Upper lobe of left lung (tissue), 6 donors: ENCODE measurements at places on chromosomes 11 and 22.

DNA sequence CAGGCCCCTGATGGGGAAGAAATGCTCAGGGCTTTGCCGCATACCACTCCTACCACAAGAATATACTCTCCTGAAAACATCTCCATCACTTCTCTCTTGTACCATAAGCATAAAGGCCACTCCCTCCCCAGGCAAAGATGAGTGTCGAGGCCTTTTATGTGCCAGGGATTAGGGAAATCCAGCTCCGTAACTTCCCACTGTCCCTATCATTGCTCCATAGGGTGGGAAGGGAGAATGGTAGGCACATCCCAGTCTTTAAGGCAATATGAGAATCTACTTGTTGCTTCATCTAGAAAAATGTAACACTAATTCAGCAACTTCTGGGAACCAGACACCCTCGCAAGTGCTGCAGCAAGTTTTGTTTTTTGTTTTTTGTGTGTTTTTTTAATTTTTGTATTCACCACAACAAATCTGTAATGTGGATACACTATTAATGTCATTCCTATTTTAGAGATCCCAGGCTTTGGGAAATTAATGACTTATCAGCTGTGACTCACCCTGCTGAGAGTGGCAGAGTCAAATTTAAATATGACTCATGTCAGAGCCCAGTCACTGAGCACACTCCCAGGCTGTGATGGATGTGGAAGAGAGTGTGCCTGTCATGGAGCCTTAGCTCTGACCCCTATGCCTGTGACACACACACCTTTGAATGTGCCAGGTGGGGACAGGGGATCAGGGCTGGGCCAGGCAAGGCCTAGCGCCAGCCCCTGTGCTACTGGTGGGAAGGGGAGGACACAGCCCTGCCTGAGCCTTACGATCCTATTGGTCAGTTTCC, 23.4 kb downstream of the PANX1 start:
- no peak for DNase-seq

GRCh38 chr11:7965386-7965785, at the start of gene NLRP10:
Gene NLRP10, minus strand, starts transcription at chr11:7965447. Its CDS starts 1,952 bp downstream, at chr11:7963495.
- DNase-seq, result no peak

DNA sequence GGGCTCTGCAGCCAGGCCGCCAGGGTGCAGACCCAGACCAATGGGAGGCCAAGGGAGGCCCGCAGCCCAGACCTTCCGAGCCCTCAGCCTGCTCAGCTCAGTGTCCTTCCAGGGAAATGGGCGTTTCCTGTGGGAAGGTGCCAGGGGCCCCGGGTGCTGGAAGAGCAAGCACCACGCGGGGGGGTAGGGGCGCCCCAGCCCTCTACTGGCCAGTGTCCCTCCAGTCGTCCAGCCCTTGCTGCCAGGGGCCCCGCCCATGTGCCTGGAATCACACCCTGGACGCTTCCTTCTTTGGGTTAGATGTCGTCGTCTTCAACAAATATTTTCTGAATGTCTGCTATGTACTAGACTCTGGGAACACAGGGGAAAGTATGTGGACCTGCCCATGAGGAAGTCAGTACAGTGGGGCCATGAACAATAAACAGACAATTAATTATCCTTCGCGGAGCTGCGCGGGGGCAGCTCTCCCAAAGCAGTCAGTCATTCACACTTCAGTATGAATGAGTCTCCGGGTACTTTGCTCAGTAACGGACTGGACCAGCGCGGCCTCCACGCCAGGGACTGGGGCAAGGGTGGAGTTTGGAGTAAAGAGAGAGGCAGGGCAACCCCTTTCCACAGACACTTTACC, 60.2 kb downstream of the CDKN1C start:
- DNase-seq, result peak; percentile 89

DNA sequence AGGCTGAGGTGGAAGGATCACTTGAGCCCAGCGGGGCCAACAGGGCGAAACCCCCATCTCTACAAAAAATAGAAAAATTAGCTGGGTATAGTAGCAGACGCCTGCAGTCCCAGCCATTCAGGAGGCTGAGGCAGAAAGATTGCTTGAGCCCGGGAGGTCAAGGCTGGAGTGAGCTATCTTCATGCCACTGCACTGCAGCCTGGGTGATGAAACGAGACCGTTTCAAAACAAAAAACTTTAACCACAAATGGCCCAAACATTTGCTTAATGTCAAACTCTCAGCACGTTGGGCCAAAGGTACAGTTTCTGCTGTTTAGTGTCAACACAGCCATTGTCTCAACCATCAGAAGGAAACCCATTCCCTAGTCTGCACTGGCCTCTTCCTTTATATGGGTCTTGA, 69.2 kb upstream of the TTC12 start:
- DNase-seq, result no peak

- no peak for DNase-seq
Measured at GRCh38 chr11:121367844-121368225, 75.3 kb downstream of the SC5D start.

DNA sequence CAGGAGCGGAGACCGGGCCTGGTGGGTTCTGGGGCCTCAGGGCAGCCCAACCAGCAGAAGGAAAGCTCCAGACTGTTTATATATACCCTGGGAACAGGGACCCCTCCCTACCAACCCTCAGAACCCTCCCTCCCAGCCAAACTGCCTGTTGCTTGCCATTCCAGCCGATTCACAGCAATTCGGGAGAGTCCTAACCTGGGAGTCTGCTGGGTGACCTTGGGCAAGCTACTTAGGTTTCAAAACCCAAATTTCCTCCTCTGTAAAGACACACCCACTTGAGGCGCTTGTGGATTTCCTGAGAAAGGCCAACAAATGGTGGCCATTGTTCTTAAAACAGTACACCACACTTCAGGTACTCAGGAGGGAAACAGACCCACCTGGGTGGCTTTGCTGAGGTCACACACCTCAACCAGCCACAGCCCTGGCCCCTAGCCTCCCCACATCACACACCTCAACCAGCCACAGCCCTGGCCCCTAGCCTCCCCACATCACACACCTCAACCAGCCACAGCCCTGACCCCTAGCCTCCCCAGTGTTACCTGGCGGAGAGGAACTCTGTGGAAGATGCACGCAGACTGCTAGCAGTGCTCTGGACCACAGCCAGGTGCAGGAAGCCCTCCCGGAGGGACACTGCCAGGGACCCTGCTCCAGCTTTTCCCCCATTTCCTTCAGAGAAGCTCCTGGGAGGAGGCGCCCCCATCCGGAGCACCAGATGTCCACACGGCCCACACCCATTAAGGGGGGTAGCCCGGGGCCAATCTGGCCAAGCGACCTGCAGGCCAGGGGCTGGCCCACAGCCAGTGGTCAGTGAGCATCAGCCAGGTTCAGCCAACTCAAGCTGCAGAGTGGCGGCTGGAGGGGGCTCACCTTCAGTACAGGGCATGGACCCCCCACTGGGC, 6.2 kb downstream of the SHISA8 start:
- DNase-seq, result no peak
